Common myeloid progenitor, CD34-positive (primary cell): ENCODE measurements at places on chromosomes 6 and 20.

DNA sequence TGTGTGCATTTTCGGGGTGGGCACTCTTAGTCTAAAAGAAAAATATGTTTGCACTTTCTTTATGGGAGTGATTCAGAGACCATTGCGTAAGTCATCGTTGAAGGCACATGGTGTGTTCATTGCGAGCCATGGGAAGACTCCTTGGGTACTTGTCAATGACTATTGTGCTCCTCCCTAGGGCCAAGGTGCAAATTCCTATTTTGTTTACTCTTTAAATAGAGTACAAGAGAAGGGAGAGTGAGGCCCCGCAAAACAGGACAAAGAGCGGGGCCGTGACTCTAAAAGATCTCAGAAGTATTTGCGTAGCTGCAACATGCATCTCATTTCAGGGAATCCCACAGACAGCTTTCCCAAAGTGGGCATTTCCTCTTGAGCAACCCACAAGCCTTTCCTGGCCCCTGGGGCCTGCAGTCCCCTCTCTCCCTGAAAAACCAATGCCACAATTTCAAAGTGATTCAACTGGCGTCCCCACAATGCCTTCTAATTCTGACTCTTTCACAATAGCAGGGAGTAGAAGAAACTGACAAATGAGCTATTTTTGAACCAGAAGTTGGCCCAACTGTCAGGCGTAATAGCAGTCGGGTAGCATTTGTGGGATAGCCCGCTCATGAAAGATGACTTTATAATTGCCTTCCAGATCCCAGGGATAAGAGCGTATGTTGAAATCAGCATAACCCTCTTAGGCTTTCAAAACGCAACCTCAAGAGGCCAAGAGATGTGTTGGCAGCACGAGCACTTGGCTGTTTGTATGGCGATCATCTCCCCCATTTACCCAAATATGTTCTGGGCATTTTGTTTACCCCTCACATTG, 277.9 kb upstream of the BMP2 start:
- no peaks in the 10 kb centered on the region for H3K36me3 ChIP-seq
- H3K4me1 ChIP-seq = no peaks in the 10 kb centered on the region
- no peak for DNase-seq
- H3K27ac ChIP-seq = no peak overlapping the region

DNA sequence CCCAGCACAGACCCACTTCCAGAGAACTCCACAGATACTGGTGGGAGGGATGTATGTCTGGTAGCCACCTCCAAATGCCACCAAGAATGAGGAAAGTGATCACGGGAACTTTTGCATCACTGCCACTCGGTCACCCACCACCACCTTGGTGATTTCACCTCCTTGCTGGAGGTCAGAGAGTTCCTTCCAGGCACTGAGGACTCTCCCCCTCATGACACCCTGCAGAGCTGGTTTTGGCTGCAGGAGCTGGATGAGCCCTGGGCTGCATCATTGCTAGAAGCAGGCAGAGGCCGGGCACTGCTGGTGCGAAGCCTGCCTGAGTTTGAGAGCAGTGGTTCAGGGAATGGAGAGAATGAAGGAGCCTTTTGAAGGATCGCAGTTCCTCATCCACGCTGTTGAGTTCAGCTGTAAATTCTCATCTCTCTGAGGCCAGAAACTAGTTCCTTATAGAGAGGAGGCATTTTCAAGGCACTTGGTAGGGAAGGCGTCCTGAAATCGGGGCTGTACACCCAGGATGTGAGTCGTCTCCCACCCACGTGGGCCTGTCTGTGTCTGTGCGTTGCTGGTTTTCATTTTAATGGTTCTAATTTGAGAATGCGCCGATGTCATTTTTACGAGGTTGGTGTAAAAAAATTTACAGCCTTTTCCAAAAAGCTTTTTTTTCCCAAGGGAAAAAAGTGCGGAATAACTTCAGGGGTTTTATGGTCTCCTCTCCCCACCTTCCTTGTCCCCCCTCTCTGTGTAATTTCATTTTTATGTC, 25.0 kb downstream of the FOXP4 start:
- H3K4me3 ChIP-seq = no peak overlapping the region
- no peak for DNase-seq
- H3K36me3 ChIP-seq = peaks cover 12% of the 10 kb centered on the region

DNA sequence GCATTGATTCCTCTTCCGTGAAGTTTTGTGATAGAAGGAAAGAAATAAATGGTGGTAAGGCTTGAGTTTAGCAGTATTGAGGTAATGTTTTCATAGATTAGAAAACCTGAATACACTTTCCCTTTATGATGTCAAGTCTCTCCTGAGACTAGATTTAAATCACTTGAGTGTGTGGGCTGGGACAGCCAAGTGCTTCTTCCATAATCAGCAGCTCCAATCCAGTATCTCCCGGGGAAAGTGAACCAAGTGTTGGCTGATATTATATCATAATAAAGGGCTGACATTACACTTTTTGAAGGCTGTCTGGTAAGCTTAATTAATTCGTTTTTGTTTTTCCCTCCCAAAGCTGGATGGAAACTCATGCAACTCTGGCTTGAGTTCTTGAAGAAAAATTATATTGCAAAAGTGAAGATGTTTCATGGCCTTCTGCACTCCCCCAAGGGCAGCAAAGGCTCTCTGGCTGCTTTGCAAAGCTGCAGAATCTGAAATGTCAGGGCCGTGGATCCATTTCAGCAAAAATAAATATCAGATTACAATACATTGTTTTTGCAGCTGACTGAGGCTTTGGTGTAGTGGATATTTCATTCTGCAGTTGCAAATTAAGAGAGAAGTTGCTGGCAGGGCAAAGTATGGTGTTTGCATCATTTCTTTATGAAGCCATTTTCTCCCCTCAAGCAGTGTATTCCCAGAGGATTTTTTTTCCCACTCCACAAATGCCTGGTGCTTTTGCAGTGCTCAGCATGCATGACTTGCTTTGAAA, 101.2 kb downstream of the MKKS start:
- no peak for DNase-seq
- no peak overlapping the region for H3K27ac ChIP-seq
- no peaks in the 10 kb centered on the region for H3K4me1 ChIP-seq

- H3K27me3 ChIP-seq = no peaks in the 10 kb centered on the region
- peaks cover 98% of the 10 kb centered on the region for H3K36me3 ChIP-seq
- H3K4me1 ChIP-seq = no peaks in the 10 kb centered on the region
- DNase-seq = no peak
- H3K27ac ChIP-seq = no peak overlapping the region
- no peak overlapping the region for H3K4me3 ChIP-seq
Measured at GRCh38 chr6:7891078-7891872, 19.3 kb downstream of the TXNDC5 start.

GRCh38 chr6:1059596-1059995, 252.3 kb upstream of the FOXQ1 start:
- DNase-seq = no peak
- H3K4me1 ChIP-seq = no peaks in the 10 kb centered on the region
- H3K36me3 ChIP-seq = no peaks in the 10 kb centered on the region
- peaks cover 2% of the 10 kb centered on the region for H3K27me3 ChIP-seq
- no peak overlapping the region for H3K4me3 ChIP-seq

DNA sequence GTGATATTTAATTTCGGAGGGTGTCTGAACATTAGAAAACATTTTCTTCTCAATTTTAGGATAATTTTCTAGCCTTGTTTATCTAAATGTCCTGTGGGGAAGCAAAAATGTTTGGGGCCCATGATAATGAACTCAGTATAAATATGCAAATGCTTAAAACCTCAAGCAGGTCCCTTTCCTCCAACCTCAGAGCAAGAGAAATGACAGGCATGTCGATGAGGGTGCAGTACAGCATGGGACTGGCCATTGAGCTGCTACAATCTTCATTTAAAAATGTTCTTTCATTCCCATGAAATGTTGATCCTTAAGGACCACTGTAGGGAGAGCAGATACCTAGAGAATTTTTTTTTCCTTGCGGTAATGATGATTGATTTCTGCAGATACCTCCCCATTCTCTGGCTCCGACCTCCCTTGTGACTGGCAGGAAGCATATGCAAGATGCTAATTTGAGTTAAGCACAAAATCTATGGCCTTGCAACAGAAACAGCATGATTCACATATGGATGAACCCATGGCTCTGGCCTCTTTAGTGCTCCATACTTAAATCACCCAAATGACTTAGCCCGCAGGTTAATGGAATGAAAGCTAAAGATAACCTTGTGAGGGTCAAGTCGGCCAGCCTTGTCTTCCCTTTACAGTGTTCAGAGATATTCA, 243.3 kb downstream of the SOX4 start:
- no peaks in the 10 kb centered on the region for H3K4me1 ChIP-seq
- no peaks in the 10 kb centered on the region for H3K36me3 ChIP-seq
- H3K4me3 ChIP-seq = no peak overlapping the region
- no peak for DNase-seq
- H3K27ac ChIP-seq = no peak overlapping the region

- no peak overlapping the region for H3K27ac ChIP-seq
- H3K27me3 ChIP-seq = no peaks in the 10 kb centered on the region
- H3K4me1 ChIP-seq = no peaks in the 10 kb centered on the region
- peak; percentile 40 for DNase-seq
Measured at GRCh38 chr20:56359212-56360132, 698 bp downstream of the FAM210B start.

- no peak overlapping the region for H3K4me3 ChIP-seq
- no peaks in the 10 kb centered on the region for H3K36me3 ChIP-seq
- DNase-seq = no peak
- no peak overlapping the region for H3K27ac ChIP-seq
- no peaks in the 10 kb centered on the region for H3K4me1 ChIP-seq
Measured at GRCh38 chr6:168675933-168676551, 235.1 kb downstream of the SMOC2 start.

DNA sequence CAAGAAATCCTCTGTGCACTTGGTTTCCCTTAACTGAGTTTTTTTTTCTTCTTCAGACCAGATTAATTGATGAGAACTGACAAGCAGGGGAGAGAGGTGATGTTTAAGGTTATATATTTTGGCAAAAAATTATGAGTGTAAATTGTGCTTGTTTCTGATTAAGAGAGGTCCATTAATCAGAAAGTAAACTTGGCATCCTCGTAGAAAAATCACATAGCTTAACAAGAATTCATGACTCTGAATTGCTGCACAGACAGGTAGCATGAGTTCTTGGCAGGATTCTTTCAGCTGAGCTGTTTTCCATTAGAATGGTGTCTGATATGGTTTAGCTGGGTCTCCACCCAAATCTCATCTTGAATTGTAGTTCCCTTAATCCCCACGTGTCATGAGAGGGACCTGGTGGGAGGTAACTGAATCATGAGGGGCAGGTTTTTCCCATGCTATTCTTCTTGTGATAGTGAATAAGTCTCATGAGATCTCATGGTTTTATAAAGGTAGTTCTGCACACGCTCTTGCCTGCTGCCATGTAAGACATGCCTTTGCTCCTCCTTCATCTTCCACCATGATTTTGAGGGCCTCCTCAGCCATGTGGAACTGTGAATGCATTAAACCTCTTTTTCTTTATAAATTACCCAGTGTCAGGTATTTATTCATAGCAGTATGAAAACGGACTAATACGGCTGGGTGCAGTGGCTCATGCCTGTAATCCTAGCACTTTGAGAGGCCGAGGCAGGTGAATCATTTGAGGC, 34.2 kb upstream of the DDR1 start:
- H3K36me3 ChIP-seq = no peaks in the 10 kb centered on the region
- H3K4me1 ChIP-seq = no peaks in the 10 kb centered on the region
- no peak for DNase-seq
- H3K4me3 ChIP-seq = no peak overlapping the region
- H3K27ac ChIP-seq = no peak overlapping the region
- no peaks in the 10 kb centered on the region for H3K27me3 ChIP-seq

- no peaks in the 10 kb centered on the region for H3K36me3 ChIP-seq
- no peaks in the 10 kb centered on the region for H3K27me3 ChIP-seq
- H3K27ac ChIP-seq = no peak overlapping the region
Measured at GRCh38 chr6:103893141-103893581, 966.6 kb downstream of the HACE1 start.

GRCh38 chr6:111987295-111987694, 66.6 kb upstream of the CCN6 start:
- DNase-seq = no peak
- no peaks in the 10 kb centered on the region for H3K27me3 ChIP-seq
- H3K4me3 ChIP-seq = no peak overlapping the region
- H3K4me1 ChIP-seq = no peaks in the 10 kb centered on the region

DNA sequence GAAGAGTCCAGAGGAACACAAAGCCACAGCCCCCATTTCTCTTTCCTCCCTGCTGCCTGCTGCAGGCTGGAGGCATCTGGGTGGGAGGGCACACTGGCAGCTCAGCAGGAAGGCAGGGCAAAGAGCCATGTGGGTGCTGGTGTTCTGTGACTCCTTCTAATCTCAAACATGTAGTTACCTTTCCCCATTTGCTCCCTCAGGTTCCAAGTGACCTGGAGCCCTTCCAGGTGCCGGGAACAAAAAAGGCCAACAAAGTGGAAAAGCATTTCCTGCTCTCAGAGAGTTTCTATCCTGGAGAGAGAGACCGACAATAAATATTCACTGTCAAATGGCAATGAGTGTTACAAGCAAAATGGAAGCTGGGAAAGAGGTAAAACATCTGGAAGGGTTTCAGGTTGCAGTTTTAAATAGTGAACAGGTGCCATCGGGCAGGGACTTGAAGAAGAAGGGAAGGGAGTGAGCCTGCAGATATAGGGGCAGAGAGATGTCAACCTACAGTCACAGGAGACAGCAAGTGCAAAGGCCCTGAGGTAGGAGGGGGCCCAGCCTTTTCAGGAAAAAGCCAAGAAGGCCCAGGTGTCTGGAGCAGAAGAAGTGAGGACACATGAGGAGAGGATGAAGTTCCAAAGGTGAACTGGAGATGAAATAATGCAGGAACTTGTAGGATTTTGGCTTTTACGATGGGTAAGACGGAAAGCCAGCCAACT, 43.6 kb upstream of the IYD start:
- DNase-seq = peak; percentile 2
- no peak overlapping the region for H3K4me3 ChIP-seq
- no peaks in the 10 kb centered on the region for H3K27me3 ChIP-seq

DNA sequence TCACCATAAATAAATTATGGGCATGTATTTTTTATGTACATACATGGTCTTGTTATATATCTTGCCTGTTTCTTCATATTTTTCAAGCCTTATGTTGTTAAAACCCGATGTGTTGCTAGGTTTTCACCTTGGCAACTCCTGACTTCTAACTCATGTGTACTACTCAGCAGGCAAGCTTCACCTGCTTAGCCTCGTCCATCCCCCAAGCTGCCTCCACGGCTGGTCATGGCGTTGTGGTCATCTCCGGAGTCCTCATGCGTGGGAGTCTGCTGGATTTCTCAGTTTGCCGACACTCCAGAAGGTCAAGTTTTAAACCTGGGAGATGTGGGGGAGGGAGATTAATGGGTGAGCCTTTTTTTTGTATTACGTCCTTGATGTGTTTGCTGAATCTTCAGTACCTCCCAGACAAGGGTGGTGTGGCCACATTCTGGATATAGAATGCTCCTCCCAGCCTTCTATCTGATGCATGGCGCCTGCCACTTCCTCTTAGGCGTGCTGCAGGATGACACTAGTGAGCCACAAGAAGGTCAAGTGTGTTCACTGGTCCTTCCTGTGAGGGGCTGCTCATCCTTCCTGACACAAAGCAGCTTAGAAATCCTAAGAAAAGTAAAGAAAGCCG, 26.6 kb upstream of the EDN3 start:
- no peaks in the 10 kb centered on the region for H3K27me3 ChIP-seq
- H3K4me3 ChIP-seq = no peak overlapping the region
- DNase-seq = no peak

- DNase-seq = no peak
- no peaks in the 10 kb centered on the region for H3K27me3 ChIP-seq
- peaks cover 10% of the 10 kb centered on the region for H3K36me3 ChIP-seq
- H3K27ac ChIP-seq = peak overlapping the region; percentile 38
- H3K4me1 ChIP-seq = peaks cover 26% of the 10 kb centered on the region
Measured at GRCh38 chr6:35602133-35602946, 86.4 kb downstream of the FKBP5 start.
